Ascending aorta (tissue), 2 donors: ENCODE measurements at places on chromosomes 12 and 14. TPM values are rescaled to one million over a fixed set of nuclear protein-coding genes. Genes with fewer than 3 reads are reported as not detected.

Gene PTGDR
- total RNA-seq = 13.4 TPM

Gene CLEC12A
- total RNA-seq = not detected

Gene SAMD4A
- 66.0 TPM for total RNA-seq

Gene SAMD15
- not detected for total RNA-seq

Gene KRT1
- total RNA-seq = not detected

Gene TSPAN8
- total RNA-seq = 5.5 TPM

Gene PRPF39
- total RNA-seq = 43.2 TPM

Gene RTN1
- 52.3 TPM for total RNA-seq

Gene CD27
- not detected for total RNA-seq

Gene RNASE7
- not detected for total RNA-seq

Gene BHLHE41
- total RNA-seq = 2.9 TPM

Gene IGF1
- 73.5 TPM for total RNA-seq

Gene NABP2
- total RNA-seq = 2.8 TPM

Gene FLVCR2
- total RNA-seq = 3.4 TPM

Gene MGP
- 3,618 TPM for total RNA-seq

Gene POTEG
- total RNA-seq = not detected

Gene KRT6C
- total RNA-seq = not detected

Gene KLRB1
- total RNA-seq = not detected

Gene OR4E2
- not detected for total RNA-seq

Gene OAS1
- total RNA-seq = 0.96 TPM

Gene BCL11B
- total RNA-seq = 0.85 TPM
